Activated CD4-positive, alpha-beta T cell treated with anti-CD3 and anti-CD28 coated beads for 36 hours (primary cell): ENCODE measurements at places on chromosomes 7 and 10.

- DNase-seq = no peak
Observed at GRCh38 chr10:12868229-12868628, 133.3 kb downstream of the CCDC3 start.

- peak; percentile 77 for DNase-seq
Observed at GRCh38 chr7:106345421-106346166, 60.8 kb upstream of the NAMPT start.

DNA sequence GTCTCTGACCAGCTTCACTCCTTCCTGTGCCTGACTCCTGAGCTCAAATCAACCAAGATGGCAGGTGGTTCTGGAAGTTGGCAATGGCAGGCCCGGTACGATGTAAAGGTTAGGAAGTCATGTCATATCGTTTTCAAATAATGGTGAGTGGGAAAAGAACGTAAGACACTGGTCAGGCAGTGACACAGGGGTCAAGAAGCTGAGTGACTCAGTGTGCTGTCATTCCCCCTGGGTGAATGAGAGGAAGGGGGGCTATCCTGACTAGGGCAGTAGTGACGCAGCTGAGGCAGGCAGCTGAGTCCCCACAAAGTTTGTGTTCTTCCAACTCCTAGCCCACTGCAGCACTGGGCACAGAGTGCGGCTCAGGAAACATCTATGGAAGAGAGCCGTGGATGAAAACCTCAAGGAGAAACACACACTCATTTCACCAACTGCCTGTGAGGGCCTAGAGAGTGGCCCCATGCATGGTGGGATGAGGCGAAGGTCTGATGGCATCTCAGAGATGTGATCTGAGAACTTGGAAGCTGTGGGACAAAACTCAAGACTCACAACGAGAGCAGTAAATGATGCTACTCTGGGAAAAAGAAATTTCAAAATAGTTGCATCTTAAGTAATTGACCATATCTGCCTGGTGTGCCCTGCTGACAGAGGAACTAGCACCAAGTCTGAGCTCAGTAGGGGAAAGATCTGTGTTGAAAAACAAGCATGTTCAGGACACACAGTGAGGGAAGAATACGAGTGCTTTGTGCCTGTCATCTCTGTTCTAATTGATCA, 23.2 kb downstream of the CREB3L2 start:
- DNase-seq = no peak

GRCh38 chr10:57706576-57707299, 561.0 kb downstream of the IPMK start:
- no peak for DNase-seq

DNA sequence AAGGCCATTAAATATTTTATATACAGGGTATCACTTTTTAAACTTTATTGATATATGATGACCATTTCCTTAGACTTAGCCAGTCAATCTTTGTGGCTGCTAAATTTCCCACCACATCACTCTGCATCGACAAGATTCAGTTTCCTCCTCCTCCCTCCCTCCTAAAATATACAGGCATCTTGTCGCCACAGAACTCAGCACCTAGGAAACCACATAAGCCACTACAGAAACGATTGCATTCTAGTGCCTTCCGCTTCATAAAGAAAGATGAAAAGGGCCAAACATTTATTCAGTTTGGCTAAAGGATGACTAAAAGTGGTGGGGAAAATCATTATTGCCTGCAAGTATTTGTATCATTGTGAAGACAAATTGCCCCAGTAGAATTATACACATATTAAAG, 30.7 kb downstream of the ERCC6 start:
- peak; percentile 20 for DNase-seq

DNA sequence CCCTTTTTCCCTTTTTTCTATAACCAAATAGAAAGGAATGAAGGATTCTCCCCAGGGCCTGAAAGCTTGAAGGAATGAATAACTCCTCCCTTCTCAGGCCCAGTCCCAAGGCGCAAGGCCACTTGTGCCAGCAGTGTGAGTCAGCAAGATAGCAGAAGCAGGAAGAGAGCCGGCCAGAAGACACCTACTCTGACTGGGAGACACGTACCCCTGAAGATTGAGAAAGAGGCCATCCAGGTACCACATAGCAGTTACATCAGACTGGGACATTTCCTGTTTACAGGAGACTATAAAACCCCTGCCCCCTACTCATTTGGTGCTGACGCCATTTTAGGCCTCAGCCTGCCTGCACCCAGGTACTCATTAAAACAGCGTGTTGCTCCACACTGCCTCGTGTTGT, 65.5 kb downstream of the LRRC17 start:
- no peak for DNase-seq

DNA sequence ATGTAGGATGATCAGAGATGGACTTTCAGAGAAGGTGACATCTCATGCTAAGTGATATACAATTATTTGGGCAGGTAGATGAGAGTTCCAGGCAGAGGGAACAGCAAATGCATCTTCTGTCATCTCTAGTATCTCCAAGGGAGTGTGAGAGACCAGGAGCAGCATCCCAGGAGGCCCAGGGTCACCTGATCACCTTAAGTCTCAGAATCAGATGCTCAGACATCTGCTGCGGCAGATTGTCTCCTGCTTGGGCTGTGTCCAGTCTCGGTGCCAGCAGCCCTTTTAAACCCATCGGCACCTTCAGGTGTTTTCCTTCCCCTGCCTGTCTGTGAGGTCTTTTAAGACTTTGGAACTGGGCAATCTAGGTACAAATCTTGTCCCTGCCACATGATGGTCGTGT, 690.6 kb downstream of the LRMDA start:
- DNase-seq = no peak

- DNase-seq = no peak
Observed at GRCh38 chr7:32079510-32079909, 9.3 kb upstream of the PDE1C start.

GRCh38 chr10:127874671-127875448, 17.9 kb downstream of the CLRN3 start:
- DNase-seq = no peak

DNA sequence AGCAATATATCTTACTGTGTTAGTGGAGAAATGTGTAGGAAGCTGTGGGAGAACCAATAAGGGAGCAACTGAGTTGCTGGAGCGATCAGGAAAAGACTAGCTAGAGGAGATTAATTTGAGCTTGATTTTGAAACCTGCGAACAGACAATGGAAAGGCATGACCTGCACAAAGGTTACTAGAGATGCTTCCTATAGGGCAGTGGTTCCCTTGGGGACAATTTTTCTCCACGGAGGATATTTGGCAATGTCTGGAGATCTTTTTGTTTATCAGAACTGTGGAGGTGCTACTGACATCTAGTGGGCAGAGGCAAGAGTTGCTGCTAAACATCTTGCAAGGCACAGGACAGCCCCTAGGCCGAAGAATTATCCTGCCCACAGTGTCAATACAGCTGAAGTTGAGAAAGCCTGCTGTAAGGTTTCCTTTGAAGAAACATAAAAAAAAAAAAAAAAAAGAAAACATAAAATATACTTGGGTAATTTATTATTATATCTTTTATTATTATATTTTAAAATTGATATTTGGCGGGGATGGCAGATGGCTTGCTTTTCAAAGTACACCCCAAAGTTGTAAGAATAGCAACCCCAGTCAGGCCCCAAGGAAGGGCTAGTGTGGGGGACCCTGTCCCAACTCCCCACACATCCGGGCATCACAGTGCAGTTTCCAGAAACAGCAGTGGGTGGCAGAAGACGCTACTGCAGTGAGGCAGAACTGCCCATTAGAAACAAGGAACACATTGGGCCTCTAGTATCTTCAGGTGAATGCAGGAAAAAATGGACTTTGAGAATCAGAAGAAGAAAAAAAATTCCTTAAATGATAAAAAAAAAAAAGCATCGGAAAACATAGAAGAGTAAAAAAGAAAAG, 481.6 kb downstream of the SH2D4B start:
- DNase-seq = peak; percentile 26

DNA sequence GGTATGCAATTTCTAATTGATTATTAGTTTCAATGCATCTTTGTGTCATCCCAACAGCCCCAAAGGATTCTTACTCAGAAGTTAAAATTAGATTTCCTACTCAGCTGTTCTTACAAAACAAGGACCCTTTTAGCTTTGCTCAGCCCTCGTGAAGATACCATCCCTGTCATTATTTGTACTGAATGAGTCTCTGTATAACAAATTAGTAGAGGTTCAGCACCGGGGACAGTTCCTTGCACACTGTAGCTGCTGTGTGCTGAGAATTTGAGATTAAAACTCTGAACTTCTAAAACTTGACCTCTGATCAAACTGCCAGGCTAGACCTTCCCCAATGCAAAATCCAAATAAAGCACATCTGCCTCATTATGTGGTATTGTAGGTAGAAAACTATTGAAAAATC, 299.1 kb downstream of the LHFPL3 start:
- DNase-seq = peak; percentile 26

GRCh38 chr7:128025380-128025779, 5.9 kb downstream of the LRRC4 start:
- no peak for DNase-seq

- no peak for DNase-seq
Observed at GRCh38 chr7:98221611-98222532, 10.6 kb downstream of the BHLHA15 start.

DNA sequence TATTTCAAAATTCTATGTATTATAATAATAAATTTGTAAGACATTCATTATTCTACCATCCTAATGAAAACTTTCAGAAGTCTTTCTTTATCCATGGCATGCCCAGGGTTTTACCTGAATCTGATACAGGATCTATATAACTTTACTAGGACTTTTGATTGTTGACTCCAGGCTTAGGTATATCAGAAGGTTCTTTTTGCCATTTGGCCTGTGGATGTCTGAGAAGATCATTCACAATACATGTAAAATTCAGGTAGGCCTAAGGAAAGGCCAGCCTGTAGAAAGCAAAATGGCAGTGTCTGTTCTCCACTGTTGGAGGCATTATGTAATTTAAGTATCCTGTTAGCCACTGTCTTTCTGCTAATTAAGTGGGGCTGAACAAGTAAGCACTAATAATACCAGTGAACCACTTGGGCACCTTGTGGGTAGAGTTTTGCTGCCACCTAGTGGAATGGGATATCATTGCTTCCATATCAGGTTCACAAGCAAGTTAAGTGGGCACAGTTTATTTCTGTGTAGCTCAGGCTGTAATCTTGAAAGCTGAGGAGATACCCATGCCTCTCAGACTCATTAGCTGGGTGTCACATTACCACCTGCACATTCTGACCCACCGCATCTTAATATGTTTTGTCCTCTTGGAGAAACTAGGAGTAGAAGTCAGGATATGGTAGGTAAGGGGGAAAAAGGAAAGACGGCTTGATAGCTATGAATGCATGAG, 105.5 kb downstream of the SEPTIN7 start:
- DNase-seq = peak; percentile 75

- no peak for DNase-seq
Observed at GRCh38 chr10:114392112-114392835, 12.0 kb downstream of the AFAP1L2 start.

- no peak for DNase-seq
Observed at GRCh38 chr10:125990974-125991373, 94.6 kb downstream of the FANK1 start.

GRCh38 chr10:601660-601963, 87.9 kb downstream of the DIP2C start:
- no peak for DNase-seq

- DNase-seq = no peak
Observed at GRCh38 chr10:82981137-82981723, 1106.2 kb downstream of the NRG3 start.

GRCh38 chr10:110737886-110738634, 93.9 kb downstream of the RBM20 start:
- DNase-seq = no peak

DNA sequence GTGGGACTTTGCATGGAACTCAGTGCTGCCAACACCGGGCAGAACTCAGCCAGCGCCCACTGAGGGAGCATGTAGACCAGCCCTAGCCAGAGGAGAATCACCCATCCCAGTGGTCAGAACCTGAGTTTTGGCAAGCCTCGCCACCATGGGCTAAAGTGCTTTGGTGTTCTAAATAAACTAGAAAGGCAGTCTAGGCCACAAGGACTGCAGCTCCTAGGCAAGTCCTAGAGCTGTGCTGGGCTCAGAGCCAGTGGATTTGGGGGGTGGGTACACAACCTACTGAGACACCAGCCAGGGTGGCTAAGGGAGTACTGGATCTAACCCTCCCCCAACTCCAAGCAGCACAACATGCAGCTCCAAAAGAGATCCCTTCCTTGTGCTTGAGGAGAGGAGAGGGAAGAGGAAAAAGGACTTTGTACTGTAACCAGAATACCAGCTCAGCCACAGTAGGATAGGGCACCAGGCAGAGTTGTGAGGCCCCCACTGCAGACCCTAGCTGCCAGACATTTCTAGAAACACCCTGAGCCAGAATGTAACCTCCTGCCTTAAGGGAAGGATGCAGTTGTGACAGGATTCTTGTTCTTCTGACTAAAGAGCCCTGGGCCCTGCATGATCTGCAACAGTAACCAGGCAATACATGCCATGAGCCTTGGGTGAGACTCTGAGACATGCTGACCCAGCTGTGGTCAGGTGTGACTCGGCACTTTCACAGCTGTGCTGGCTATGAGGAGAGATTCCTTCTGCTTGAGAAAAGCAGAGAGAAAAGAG, 24.4 kb downstream of the GSDME start:
- no peak for DNase-seq

- DNase-seq = no peak
Observed at GRCh38 chr7:98568891-98569290, 48.2 kb upstream of the NPTX2 start.

DNA sequence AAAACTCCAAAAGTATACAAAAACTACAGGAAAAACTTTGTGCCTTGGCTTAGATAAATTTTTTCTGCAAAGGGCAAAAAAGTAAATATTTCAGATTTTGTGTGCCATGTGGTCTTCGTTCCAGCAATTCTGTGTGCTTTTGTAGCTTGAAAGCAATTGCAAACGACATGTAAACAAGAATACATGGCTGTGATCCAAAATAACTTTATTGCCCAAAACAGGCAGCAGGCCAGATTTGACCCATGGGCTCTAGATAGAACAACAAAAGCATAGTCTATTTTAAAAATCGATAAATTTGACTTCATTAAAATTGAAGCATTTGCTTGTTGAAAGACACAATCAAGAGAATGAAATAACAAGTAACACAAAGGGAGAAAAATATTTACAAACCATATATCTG, 336.6 kb downstream of the HPSE2 start:
- DNase-seq = no peak

DNA sequence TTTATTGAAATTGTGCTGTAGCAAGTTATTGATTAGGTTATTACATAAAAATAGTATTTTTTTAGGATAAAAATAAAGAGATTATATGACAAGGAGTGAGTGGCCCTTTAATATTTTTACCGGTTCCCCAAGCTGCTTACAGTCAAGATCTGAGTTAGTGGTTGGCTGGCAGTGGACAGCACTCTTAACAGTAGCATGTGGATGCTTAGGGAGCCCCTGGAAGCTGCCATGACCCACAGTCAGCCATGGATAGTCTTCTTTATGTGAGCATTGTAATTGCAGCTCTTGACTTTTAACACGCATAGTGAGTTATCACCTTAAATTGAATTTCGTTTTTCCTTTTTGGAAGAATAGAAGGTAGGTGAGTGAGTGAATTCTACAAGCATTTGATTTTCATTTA, 22.1 kb downstream of the RAB18 start:
- DNase-seq = no peak

GRCh38 chr10:110311357-110311949, 6.7 kb upstream of the SMNDC1 start:
- peak; percentile 61 for DNase-seq
